ENCODE measurements at places on chromosomes 2 and 18.

DNA sequence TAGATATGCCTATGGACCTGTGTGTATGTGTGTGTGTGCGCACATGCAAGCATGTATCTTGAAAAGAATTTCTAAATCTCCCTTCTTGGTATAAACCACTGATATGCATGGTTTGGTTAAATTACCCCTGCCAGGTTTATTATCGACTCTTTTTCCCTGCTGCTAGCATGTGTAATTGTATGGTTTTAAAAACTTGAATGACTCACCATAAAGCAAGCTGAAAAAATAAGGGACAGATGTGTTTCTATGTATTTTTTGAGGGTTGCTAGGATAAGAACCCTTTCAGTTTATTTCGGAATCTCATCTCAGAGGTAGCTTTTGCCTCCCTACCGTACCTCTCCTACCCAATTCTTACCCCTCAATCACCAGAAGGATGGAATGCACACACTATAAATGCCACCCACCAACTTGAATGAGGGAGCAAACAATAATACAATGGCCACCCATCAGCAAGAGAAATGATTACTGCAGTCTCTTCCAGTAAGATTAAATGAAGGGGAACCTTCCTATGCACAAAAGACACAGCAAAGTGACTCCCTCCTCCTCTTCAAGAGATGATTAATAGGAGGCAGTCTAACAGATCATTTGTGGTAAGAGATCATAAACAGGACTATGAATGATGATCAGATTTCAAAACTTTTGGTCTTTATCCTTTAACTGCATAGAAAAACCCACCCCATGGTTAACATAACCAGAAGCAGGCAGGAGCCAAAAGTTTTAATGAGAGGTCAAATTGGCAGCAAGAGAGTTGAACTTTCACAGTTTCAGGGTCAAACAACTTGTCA lies 357.2 kb downstream of the SATB2 start:
- DNase-seq: no peak

DNA sequence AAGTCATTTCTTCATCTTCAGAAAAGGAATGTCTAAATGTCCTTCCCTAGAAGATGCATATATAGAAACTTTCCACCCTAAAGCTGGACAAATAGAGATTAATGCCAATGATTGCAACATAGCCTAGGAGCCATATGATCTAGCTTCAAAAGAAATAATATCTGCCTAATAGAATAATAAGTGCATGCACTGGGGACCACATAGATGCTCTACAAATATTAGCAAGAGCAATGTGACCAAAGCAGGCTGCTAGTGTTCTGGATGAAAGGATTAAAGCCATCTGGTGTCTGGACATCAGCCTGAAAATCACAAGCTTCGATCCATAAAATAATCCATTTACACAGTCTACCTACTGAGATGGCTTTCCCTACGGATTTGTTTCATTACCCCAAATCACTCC lies 280.1 kb upstream of the KLHL14 start:
- DNase-seq: no peak

GRCh38 chr2:238418196-238418998 lies 8.3 kb upstream of the ASB1 start:
- DNase-seq: no peak

GRCh38 chr2:75772908-75773630 lies 62.4 kb upstream of the GCFC2 start:
- no peak for DNase-seq

DNA sequence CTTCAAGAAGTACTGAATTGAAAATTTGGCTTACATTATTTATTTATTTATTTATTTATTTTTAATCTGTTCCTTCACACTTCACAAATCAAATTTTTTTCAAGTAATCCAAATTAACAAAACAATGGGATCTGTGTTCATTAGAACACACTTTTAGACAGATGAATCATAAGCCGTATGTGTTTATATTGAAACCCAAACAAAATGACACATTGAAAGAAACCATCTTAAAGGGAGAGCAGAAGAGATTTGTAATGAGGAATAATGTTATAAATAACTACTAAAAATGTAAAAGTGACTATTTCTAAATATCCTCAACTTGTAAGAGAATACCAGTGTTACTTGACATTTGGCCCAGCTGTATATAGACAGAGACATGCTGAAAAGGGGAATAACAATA lies 991.0 kb upstream of the CHAC2 start:
- no peak for DNase-seq

- DNase-seq: no peak
These were observed 8.0 kb downstream of the MC5R start for GRCh38 chr18:13831864-13832508.

GRCh38 chr2:64750001-64750816 lies 96.5 kb upstream of the SERTAD2 start:
- no peak for DNase-seq

- no peak for DNase-seq
These were observed 957.1 kb upstream of the CHAC2 start for GRCh38 chr2:52810460-52810859.

- no peak for DNase-seq
These were observed 262.6 kb downstream of the AGAP1 start for GRCh38 chr2:235756491-235756890.

DNA sequence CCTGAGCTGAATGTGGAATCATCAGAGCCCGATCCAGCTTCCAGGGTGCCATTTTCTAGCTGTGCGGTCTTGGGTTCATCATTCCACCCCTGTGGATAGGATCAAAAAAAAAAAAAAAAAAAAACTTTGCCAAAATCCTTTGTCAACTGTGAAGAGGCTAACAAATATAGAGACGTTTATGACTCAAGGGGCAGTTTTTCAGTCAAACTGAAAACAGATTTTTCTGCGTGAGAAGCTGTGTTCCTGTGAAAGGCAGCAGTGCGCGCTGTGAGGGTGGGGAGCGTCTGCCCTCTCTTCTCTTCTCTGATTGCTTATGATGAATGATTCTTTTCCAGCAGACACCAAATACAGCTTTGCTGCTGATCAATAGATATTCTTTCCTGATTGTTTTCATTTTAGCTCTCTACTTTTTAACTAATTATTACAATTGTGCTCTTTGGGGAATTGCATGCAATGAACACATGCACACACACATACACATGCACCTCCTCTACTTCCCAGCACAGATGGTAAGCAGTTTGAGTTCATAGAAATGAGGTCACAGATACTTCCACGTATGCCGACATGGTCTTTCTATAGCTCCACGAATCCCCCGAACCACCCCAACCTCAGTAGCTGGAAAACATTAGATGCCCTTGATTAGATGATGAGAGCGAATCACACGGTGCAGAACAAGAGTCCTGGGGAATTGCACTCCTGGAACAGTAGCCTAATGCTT lies 175.4 kb downstream of the NRP2 start:
- no peak for DNase-seq

GRCh38 chr2:10375570-10376281 lies 72.4 kb downstream of the ODC1 start:
- peak; percentile 13 for DNase-seq

Data from NCI-H510A (cell line).